ENCODE measurements at places on chromosomes 4 and X.

DNA sequence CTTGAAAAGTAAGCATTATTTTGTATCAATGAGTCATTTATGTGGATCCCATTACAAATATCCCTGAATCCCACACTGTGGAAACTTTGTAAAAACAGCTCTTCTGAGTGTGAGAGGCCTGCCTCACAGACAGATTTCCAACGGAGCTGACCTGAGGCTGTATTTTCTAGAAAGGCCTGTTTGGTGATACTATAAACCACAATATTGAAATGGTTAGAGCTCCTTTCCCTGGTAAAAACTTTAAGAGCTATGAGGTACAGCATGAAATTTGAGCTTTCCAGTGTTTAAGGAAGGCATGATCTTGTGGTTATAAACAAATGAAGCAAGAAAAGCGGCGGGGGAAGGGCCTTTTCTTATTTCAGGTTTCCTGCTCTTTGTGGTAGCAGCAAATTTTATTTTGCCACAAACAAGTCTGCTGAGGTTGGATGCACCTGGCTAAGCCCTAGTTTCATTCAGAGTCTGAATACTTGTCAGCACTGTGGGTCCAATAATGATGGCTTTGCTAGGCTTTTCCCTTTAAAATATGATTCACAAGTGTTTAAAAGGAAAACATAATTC, 86.8 kb upstream of the ETNPPL start:
- no peak for DNase-seq

DNA sequence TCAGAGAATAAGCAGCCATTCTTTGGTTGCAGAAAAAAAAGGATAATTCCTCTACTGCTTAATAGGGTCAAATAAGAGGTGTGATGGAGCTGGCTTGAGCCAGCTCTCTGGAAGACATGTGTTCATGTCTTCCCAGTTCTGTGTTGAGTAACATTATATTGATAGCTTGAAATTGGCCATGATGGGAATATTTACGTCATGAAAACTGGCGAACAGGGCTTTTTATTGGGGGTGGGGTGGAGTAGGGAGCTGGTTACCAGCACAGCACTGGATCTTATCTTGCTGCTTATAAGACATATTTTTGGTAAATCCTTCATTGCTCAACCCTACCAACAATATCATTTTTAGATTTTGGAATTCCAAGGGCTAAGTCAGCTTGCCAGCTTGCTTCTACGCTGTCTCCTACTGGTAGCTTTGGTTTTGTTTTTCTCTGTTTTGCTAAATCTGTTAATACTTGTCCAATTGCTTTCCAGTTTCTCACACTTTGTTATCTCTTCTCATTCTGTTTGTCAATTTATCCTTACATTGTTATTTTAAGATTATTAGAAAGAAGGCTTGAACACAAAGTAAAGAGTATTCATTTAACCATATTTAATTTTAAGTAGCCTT, 25.3 kb upstream of the GBA3 start:
- no peak for DNase-seq

- no peak for DNase-seq
These were observed 612 bp downstream of the CPLX1 start for GRCh38 chr4:825063-825970.

GRCh38 chrX:69430785-69431184, 73.3 kb upstream of the NALF2 start:
- no peak for DNase-seq

GRCh38 chrX:118448273-118448783, 47.3 kb upstream of the DOCK11 start:
- no peak for DNase-seq

- no peak for DNase-seq
These were observed 115.2 kb downstream of the SORCS2 start for GRCh38 chr4:7307394-7308099.
